Activated naive CD8-positive, alpha-beta T cell treated with anti-CD3 and anti-CD28 coated beads, Interleukin-2, amount 50 U/mL, for 24 hours (primary cell): ENCODE measurements at places on chromosomes 7 and 10.

GRCh38 chr10:13079776-13080050 is 20.2 kb upstream of the OPTN start:
- peaks cover 15% of the 10 kb centered on the region for H3K27me3 ChIP-seq
- no peaks in the 10 kb centered on the region for H3K4me1 ChIP-seq
- H3K36me3 ChIP-seq = peaks cover 3% of the 10 kb centered on the region
- DNase-seq = no peak
- H3K4me3 ChIP-seq = no peak overlapping the region

DNA sequence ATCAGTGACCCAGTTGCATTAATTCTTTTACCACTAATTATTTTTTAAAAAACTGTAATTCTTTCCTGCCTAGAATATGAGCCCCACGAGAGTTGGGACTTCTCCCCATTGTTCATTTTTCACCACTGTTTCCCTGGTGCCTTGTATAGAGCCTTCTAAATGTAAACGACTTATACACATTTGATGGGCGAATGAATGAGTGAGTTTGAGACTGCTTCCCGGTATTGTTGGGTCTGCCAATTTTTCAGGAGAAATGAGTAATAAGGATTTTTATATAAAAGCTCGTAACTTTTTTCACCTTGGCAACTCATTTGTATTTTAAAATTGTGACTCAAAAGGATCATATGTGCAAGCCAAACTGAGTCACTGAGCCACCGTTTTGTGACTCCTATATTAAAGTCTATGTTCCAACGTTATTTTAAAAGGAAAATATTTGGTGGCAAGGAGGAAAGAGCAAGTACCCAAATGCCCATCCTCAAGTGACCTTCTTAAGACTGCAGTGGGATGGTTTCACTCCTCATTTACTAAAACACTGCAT is 621.3 kb downstream of the KCNMA1 start:
- DNase-seq = no peak
- no peaks in the 10 kb centered on the region for H3K4me1 ChIP-seq
- H3K4me3 ChIP-seq = no peak overlapping the region
- no peaks in the 10 kb centered on the region for H3K27me3 ChIP-seq
- no peak overlapping the region for H3K27ac ChIP-seq
- no peaks in the 10 kb centered on the region for H3K36me3 ChIP-seq

DNA sequence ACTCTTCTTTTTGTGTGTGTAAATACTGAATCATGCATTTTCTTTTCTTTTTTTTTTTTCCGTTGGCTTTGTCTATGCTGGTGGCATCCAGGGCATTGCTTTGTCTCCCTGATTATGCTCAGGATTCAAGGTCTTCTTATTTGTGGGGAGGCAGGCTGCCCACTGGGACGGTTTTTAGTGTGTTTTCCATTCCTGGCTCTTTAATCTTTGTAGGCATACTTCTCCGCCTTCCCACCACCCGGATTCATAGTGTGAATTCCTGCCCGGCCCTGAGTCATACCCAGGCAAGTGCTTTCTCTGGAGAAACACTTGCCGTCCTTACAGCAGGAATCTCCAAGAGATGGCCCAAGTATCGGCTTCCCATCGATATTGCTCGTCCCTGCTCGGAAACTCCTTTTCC is 5.2 kb downstream of the ZNF655 start:
- peaks cover 53% of the 10 kb centered on the region for H3K36me3 ChIP-seq
- DNase-seq = no peak
- peak overlapping the region; percentile 46 for H3K27ac ChIP-seq
- H3K4me1 ChIP-seq = peaks cover 45% of the 10 kb centered on the region
- H3K27me3 ChIP-seq = no peaks in the 10 kb centered on the region

- no peak overlapping the region for H3K4me3 ChIP-seq
- no peak for DNase-seq
- H3K27ac ChIP-seq = no peak overlapping the region
Measured at GRCh38 chr7:144388950-144389349, 14.5 kb downstream of the NOBOX start.

GRCh38 chr7:155360495-155361345 is 63.0 kb downstream of the INSIG1 start:
- H3K36me3 ChIP-seq = no peaks in the 10 kb centered on the region
- no peak for DNase-seq
- H3K27ac ChIP-seq = no peak overlapping the region
- H3K4me1 ChIP-seq = peaks cover 10% of the 10 kb centered on the region
